ENCODE measurements at places on chromosomes 1 and 21. TPM values are rescaled to one million over a fixed set of nuclear protein-coding genes. Genes with fewer than 3 reads are reported as not detected.

Gene KIAA0040
- 6.0 TPM for total RNA-seq

DNA sequence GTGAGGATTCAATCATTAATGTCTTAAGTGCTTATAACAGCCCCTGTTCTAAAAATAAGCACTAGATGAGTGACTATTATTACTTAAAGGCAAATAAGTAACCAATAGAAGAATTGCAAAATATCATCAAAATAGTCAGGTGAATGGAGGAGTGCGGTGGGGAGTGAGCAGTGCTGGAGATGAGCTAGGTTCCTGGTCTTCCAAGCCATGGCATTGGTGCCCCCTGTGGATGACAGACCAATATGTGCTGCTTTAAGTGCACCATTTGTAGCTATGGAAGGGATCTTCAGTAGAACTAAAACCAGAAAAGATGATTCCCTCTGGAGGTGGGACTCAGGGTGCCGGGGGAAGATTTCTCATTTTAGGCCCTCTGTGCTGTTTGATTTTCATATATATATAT lies 46.1 kb upstream of the SLC30A1 start:
- no peak for DNase-seq

DNA sequence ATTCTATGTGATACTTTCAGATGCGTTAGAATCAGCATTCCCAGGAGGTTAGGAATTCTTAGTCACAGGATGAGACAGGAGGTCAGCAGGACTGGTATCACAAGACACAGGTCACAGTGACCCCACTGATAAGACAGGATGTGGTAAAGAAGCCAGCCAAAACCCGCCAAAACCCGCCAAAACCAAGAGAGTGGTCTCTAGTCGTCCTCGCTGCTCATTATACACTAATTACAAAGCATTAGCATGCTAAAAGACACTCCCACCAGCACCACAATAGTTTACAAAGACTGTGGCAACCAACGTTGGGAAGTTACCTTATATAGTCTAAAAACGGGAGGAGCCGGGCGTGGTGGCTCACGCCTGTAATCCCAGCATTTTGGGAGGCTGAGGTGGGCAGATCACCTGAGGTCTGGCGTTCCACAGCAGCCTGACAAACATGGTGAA lies 13.9 kb upstream of the ACTA1 start:
- no peak for DNase-seq

DNA sequence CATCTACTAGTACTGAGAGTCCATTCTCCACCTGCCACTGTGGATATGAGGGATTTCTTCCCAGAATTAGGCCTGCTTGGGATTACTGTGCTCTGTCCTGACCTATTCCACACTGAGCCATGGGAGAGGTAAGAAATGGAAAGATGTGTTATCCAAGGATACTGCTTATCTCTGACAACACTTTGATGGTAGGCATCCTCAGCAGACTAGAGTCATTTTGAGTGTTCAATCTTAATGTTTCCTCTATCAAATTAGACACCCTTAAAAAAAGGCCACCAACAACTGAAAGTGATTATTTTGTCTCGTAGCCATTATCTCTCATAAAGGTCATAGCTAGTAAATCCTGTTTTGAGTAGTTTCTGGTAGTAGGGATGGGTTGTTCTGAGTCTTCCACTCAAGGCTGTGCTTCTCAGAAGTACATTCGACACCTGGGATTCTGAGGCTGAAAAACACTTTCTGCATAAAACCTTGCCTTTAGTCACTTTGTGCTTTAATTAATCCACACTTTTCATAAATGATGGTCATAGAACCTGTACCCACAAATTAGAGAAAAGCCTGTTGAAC lies 8.8 kb downstream of the ATPAF1 start:
- DNase-seq, result no peak

Gene TBX19
- 0.50 TPM for total RNA-seq

GRCh38 chr1:26858160-26858559 lies 4.8 kb upstream of the SFN start:
- no peak for DNase-seq

DNA sequence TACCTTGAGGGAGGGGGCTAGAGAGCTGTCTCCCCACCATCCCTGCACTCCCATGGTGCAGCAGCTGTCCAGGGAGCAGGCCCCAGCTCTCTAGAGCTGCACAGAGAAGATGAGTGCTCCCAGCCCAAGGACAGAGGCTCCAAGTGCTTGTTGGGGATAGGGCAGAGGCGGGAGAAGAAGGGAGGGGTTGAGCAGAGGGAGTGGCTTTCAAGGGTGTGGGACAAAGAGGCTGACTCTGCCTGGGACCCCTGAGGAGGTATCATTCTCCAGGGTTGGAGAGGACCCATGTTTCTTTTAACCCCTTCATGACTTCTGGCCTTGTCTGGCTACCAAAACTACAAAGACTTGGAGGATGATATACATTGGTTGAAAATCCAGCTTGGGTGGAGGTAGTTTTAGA lies 14.6 kb downstream of the FOXD2 start:
- DNase-seq, result no peak

DNA sequence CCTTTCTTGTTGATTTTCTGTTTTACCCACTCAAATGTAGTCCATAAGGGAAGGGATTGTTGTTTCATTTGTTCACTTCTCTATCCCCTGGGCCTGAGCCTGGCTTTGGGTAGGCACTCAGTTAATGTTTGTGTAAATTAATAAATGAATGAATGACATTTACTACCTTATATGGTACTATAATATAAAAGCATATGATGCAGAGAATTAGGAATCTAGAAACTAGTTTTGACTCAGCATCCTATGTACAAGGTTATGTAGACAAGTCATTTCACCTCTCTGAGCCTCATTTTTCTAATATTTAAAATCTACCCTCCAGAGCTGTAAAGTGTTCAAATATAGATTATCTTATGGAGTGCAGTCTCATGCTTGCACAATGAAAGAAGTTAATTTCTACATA lies 68.9 kb upstream of the S1PR1 start:
- no peak for DNase-seq

GRCh38 chr1:4227986-4228385 lies 327.9 kb upstream of the C1orf174 start:
- no peak for DNase-seq

DNA sequence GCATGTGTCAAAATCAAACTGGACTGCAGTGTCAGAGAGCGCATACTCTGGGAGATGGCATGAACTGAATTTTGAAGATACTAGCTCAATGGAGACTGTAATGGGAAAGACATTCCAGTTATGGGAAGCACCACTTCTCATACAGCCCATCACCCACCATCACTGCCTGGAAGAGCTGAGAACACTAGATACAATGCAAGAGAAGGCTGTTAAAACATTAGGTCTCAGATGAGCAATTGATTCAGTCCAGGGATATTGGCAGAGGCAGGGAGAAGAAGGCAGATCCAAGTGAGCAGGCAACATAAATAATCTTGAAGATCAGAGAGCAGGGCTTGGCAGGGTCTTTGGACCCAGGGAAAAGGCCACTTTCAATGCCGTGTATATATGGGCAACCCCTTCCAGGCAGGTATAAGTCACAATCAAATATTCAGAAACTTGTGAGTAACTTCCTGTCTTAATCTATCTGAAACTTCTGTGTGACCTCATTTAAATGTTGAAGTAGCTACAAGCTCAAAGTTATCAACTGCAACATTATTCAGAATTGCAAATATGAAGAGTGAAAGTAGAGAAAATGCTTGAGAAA lies 290.3 kb upstream of the SGIP1 start:
- DNase-seq, result no peak

- no peak for DNase-seq
Observed at GRCh38 chr1:248288391-248288790, 10.6 kb upstream of the OR2T33 start.

Gene CELA3A
- not detected for total RNA-seq

Gene EFHD2
- total RNA-seq, result 64.2 TPM
